NCI-H187 treated with DMSO at 0.1 percent for 48 hours (cell line): ENCODE measurements at places on chromosomes 7 and 10.

DNA sequence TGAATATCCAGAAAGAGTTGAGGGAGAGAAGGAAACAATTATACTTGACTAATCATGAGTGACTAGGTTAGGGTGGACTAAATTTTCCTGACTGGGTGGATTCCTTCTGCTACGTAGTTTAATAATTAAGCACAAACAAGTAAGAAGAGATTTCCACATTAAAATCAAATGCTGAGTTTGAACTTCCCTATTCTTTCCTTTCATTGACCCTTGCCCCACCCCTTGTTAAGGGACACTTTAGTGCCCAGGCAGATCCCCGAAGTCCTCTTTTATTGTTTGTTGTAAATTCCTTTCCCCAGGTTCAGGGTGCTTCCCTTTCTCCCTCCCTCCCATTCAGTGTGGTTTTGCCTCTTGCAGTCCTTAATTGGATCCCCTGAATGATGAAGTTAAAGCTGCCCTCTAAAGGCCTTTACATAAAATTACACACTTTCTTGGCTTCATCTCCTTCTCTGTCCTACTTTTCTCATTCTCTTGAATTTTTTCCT is 8.8 kb upstream of the SPAM1 start:
- DNase-seq = no peak

DNA sequence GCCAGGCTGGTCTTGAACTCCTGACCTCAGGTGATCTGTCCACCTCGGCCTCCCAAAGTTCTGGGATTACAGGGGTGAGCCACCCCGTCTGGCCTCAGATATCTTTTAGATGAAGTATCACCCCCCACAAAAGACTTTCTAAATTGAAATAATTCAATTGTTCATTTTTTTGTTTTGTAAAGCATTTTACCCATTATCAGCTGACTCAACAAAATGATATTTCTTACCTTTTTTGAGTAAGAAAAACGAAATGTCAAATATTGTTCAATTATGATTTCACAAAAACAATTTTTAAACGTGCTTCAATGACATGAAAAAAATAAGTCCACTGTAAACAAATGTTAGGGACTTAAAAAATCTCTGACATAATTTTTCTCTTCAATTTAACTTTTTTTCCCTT is 822 bp upstream of the PRPF18 start:
- no peak for DNase-seq

DNA sequence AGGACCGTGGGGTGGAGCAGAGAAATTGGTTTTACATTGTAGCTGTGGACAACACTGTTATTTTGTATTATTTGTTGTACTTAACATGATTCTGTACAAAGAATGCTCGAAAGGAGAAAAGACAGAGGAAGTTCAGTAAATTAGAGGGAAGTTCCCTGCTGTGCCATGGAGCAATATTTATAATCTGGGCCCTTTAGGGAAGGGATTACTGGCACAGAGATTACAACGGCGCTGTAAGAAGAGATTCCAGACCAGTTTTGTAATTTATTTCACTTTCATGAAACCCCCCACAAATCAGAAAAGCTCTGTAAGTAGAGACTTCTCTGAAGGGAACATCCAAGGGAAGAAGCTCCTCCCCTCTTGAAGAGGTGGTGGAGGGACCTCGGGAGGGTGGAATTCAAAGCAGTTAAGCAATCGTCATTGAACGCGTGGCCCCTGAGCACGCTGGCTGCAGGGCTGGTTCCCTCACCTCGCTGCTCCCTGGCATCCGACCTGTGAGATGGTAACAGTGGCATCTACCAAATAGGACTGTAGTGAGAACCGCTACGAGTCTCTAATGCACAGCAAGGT is 113.5 kb downstream of the KLF6 start:
- no peak for DNase-seq

- no peak for DNase-seq
Measured at GRCh38 chr7:18163091-18163490, 135.4 kb upstream of the PRPS1L1 start.

- no peak for DNase-seq
Measured at GRCh38 chr7:150974468-150975391, 3.4 kb downstream of the KCNH2 start.

DNA sequence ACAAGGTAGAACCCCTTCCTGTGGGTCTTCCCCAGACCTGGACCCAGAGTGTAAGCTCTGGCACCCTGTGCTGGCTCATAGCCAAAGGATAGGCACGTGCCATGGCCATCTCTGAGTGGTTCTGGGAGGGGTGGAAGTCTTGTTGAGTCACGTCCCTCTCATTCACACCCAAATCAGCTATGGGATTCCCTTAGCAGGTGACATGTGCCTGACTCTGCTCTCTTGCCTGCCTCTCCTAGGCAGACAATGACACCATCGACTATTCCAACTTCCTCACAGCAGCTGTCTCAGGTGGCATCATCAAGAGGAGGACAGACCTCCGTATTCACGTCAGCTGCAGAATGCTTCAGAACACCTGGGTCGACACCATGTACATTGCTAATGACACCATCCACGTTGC is 59.8 kb downstream of the C10orf120 start:
- no peak for DNase-seq

DNA sequence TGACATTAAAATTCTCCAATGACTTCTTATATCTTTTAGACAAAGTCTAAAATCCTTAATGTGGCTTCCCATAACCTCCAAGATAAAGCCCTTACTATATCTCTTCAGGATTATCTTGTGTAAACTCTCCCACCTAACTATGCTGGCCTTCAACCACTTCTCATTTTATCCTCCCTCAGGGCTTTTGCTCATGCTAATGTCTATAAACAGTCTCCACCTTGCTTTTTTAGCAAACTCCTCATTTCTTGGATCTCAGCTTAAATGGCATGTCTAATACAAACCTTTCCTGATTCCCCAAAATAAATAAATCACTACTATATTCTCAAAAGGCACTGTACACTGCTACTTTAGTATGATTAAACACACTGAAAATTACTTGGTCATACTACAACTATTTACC is 181.2 kb downstream of the LRRN3 start:
- DNase-seq = no peak

GRCh38 chr7:127638197-127638596 is 13.8 kb upstream of the SND1 start:
- no peak for DNase-seq

DNA sequence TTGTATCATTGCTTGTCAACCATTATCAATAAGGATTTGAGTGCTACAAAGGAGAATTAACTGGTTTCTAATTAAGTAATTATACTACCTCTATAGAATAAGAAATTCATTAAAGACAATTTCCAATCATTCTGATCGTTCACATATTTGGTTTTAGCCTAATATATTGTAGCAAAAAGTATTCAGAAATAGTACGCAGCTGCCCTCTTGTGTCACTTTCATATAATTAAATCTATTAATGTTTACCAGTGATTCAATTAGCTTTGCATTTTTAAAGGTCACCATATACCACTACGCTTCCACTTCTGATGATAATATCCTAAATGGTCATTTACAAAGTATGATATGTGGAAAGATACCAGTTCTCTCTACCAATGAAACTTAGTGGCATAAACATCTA is 128.3 kb downstream of the NEBL start:
- no peak for DNase-seq

DNA sequence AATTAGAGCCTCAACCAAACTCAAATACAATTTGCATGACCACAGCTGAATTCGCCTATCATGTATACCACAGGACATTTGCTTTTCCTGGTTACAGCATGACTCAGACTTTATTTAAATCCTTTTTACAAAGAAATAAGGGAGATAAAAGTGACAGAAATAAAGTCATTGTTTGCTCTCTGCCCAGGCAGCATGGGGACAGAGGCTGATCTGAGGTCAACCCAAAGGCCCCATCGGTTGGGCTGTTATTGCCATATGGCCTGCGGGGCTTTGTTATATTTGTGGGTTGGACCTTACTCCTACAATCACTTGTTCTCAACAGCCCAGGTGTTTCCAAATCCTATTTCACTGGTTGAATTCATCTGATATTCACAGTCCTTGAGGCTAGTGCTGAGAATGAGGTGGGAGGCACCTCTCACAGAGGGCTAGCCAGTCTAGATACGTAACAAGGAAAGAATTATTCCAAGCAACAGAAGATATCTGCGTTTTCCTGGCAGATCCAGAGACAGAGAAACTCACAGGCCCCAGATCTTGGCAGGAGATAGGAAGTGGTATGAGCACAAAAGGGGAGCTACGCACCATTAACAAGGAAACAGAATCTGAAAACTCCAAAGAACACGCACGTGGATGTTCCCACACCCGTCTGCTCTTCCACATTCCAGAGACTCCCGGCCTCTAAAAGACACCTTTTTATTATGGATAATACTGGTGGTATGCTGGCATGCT is 117.3 kb downstream of the HIPK2 start:
- no peak for DNase-seq

DNA sequence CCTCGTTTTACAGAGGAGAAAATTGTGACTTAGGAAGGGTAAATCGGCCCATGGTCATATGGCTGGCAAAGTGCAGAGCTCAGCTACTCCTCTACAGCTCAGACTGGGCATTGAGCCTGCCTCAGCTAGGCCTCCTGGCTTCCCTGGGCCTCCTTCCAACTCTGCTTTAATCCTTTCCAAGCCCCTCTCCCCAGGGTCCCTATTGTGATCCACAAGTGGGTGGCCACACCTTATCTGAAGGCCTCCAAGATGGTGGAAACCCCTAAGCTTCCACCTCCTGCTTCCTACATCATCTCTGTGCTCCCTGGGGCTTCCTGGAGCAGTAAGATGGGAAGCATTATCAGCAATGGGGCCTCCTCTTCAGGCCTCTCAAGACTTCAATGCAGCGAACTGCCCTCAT is 3.0 kb upstream of the LGI1 start:
- DNase-seq = no peak

- peak; percentile 21 for DNase-seq
Measured at GRCh38 chr10:77643795-77644468, 6.3 kb upstream of the KCNMA1 start.

DNA sequence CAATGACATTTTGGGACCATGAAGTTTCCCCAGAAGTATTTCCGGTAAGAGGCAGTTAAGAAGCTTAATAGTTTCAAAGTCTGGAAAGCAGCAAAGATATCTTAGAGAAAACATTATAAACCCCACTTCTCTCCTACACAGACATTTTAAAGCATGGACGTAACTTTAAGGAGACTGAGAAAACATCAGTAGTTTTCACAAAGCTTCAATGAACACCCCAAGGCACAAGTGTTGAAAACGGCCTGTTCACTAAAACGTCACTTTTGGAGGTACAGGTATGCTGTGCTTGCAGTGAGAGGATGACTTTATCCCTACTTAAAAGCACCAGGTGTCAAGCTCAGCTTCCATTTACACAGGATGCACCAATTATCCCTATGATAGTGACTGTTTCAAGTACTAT is 25.0 kb downstream of the NCOA4 start:
- DNase-seq = no peak

DNA sequence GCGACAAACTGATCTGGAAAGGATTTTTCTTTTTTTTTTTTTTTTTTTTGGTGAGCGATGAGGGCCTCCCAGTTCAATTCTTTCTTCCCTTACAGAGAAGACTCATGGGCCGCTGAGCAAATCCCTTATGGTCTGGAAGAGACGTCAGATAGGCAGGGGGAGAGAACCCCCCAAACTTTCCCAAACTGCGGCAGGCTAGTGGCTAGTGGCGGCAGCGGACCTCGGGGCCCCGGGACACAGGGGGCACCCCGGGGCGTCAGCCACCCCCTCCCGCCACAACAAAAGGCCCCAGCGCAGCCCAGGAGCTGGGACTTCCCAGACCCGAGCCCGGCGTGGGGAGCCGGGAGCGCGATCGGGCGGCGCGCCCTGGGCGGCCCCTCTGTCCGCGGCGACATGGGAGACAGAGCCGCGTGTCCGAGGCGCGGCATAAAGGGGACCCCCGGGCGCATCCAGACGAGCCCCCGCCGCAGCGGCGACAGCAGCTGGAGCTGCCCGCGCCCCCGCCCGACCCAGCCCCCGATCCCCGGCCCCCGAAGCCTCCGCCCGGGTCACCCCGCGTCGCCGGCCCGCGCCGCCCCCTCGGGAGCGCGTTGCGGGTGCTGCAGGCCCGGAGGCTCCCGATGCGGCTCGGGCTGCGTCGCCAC is 755 bp downstream of the FAM171A1 start:
- DNase-seq = no peak

DNA sequence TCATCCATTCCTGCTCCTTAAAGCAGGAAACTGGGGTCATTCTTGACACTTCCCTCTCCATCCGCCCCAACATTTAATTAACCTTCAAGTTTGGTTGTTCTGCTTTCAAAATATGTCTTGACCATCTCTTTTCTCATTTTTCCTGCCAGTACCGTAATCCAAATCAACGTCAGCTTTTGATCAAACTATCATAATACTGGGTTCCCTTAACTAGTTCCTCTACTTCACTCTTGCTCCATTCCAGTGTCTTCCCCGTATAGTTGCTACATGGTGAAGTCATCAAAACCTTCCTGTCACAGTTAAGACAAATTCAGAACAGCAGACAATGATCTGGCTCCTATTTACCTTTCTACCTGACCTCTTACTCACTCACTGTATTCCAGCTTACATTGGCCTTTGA is 6.6 kb upstream of the KLF14 start:
- no peak for DNase-seq

GRCh38 chr10:5960070-5960972 is 17.0 kb downstream of the IL15RA start:
- no peak for DNase-seq

GRCh38 chr10:91410638-91411371 is 661 bp downstream of the HECTD2 start:
- no peak for DNase-seq

GRCh38 chr7:8120390-8121058 is 141.4 kb downstream of the ICA1 start:
- no peak for DNase-seq

DNA sequence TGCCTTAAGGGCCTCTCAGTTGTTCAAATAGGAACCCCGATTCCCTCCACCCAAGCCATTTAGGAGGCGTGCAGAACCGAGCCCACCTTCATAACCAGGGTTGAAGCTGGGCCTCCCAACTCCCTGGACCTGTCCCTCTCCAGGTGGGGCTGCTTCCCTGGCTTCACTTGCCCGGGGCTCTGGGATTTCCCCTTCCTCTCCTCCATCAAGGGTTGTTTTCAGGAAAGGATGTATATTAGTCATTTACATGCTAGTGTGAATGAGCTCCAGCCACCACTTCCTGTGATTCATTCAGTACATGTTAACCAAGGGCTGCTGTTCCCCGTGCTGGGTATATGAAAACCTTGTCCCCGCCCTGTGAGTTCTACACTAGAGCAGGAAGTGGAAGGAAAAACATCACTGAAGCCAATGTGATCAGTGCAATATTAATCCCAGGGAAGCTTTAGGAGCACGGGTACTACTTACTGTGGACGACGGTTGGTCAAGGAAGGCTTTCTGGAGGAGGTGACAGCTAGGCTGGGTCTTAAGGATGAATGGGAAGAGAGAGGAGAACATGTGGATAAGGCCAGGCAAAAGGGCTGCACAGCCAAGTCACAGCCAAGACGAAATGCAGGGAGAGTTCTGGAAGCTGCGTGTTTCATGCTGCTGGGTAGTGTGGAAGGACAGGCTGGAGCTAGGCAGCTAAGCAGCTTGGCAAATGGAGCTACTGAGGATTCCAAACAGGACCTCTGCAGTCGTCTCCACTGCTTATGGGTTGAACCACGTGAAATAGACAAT is 150.1 kb upstream of the SHH start:
- no peak for DNase-seq

DNA sequence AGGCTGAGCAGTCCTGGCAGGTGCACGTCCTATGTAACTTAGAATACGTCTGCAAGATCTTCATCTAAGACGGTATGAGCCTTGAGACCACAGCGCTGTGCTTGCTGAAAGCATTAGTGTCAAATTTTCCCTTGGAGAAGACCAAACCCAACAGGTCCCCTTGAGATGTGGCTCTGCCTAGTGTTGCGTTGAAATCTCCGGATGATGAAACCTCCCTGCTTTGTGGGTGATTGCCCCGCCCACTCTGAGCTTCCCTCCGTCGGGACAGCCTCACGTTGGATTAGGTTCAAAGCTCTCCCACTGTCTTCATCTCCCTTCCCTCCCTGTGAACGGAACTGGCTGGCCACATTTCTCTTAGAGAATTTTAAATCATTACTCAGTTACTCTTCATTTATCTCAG is 102.0 kb downstream of the ADARB2 start:
- DNase-seq = no peak
